ENCODE measurements at places on chromosomes 2 and 18. TPM values are rescaled to one million over a fixed set of nuclear protein-coding genes. Genes with fewer than 3 reads are reported as not detected.
A peak's percentile ranks its signal among the peaks of the same experiment; 100 is the strongest.

The CCDC150 gene
- total RNA-seq, result 30.6 TPM

- H3K36me3 ChIP-seq, result peaks cover 11% of the 10 kb centered on the region
- no peak for DNase-seq
- H3K4me3 ChIP-seq, result no peak overlapping the region
- no peak overlapping the region for H3K27ac ChIP-seq
These were observed 15.4 kb downstream of the METTL4 start for GRCh38 chr18:2555895-2556294.

DNA sequence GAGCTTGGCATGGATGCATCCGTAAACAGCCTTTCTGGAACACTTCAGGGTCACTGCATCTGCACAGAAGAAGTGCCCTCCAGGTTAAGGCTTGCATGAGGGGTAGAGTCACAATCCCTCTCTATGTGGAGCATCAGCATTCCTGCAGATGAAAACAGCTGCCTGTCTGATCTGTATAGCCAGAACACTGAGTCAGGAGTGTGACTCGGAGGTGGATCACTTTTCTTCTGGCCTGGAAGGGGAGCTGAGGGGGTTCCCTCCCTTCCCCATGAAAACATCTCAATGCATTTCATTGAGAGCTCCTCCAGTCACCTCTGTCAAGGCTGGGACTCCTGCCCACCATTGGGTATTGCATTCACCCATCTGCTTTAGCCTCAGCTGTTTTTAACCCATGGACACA lies 72.5 kb upstream of the SERPINE2 start:
- H3K27me3 ChIP-seq, result peaks cover 6% of the 10 kb centered on the region
- H3K36me3 ChIP-seq, result no peaks in the 10 kb centered on the region
- no peak for DNase-seq
- H3K27ac ChIP-seq, result no peak overlapping the region
- H3K4me1 ChIP-seq, result no peaks in the 10 kb centered on the region

The GAREM2 gene
- total RNA-seq, result 2.5 TPM

- H3K4me3 ChIP-seq, result no peak overlapping the region
- H3K36me3 ChIP-seq, result peaks cover 14% of the 10 kb centered on the region
- H3K27ac ChIP-seq, result peak overlapping the region; percentile 99
These were observed 68.1 kb upstream of the PELI1 start for GRCh38 chr2:64212346-64212745.

The L3MBTL4 gene
- not detected for total RNA-seq

GRCh38 chr18:23406271-23406787 lies 46.8 kb upstream of the RIOK3 start:
- no peaks in the 10 kb centered on the region for H3K27me3 ChIP-seq
- DNase-seq, result no peak
- no peaks in the 10 kb centered on the region for H3K4me1 ChIP-seq
- H3K4me3 ChIP-seq, result no peak overlapping the region

- DNase-seq, result no peak
- peaks cover 39% of the 10 kb centered on the region for H3K27me3 ChIP-seq
- H3K4me1 ChIP-seq, result peaks cover 15% of the 10 kb centered on the region
- H3K36me3 ChIP-seq, result peaks cover 1% of the 10 kb centered on the region
These were observed 439.8 kb upstream of the SLC14A2 start for GRCh38 chr18:45175511-45175910.

- no peaks in the 10 kb centered on the region for H3K36me3 ChIP-seq
- peaks cover 11% of the 10 kb centered on the region for H3K27me3 ChIP-seq
- H3K27ac ChIP-seq, result no peak overlapping the region
- no peak overlapping the region for H3K4me3 ChIP-seq
- H3K4me1 ChIP-seq, result no peaks in the 10 kb centered on the region
- DNase-seq, result no peak
These were observed 247.8 kb upstream of the SIX2 start for GRCh38 chr2:45256867-45257641.

The ZNF396 gene
- total RNA-seq, result 1.1 TPM

- no peak for DNase-seq
- no peaks in the 10 kb centered on the region for H3K27me3 ChIP-seq
- H3K27ac ChIP-seq, result no peak overlapping the region
- no peak overlapping the region for H3K4me3 ChIP-seq
These were observed 98.2 kb upstream of the SLC8A1 start for GRCh38 chr2:40550085-40550484.

DNA sequence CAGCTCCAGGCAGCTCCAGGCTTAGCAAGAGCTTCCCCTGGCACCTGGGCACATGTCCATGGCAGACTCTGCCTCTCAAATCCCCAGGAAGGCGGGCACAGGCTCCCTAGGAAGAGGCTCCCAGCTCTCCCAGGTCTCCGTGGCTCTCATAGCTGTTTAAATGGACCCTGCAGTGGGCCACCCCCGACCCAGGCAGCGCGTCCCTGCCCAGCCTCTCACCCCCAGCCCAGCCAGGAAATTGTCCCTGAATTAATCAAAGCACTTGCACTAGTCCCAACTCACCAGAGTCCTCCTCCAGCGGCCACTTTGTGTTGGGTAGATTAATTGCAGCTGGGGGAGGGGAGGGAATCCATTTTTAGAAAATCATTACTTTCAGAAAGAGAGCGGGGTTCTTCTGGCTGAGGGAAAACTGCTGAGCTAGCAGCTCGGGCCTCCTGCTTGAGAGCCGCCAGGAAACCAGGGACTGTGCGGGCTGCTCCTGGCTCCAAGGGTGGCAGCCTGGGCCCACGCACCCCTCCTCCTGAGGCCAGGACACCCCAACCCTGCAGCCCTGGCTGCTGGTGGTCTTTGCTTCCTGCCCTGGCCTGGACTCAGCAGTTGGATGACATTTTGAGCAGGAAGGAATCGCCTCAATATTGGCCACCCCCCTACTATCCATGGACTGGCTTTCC lies 36.0 kb downstream of the SMAD7 start:
- H3K36me3 ChIP-seq, result peaks cover 2% of the 10 kb centered on the region
- H3K27me3 ChIP-seq, result no peaks in the 10 kb centered on the region
- H3K4me3 ChIP-seq, result no peak overlapping the region
- H3K4me1 ChIP-seq, result peaks cover 25% of the 10 kb centered on the region

The REEP1 gene
- total RNA-seq, result 0.16 TPM

DNA sequence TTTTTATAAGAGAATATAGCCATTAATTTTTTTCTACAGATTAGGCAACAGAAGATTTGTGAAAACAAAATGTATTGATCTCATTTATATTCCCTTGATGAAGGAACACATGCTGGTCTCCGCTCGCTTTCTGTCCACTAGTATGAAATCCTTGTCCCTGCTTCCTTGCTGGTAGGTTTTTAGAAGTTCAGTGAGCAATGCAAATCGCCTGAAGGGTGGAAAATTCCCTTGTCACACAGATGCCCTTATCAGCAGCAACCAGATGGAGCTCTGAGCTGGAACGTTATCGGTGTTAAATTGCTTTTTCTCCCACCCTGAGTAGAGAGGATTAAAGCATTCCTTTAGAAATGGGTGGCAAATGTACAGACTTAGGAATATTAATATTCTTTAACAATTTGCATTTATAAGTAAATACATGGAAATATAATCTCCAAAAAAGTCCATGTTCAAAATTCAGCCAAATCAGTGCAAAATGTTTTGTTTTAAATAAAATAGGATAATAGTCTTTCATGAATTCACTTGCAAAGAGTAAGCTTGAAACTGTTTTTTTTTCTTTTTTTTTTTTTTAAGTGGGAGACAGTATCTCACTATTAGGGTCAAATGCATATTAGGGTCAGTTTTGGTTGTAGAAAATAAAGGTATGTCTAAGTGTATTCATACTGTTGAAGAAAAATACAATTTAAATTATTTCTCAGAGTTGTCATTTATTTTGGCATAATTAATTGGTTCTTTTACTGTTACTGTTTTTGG lies 164.0 kb upstream of the MYO3B start:
- no peaks in the 10 kb centered on the region for H3K27me3 ChIP-seq
- no peak overlapping the region for H3K27ac ChIP-seq
- DNase-seq, result no peak
- H3K4me1 ChIP-seq, result no peaks in the 10 kb centered on the region
- peaks cover 5% of the 10 kb centered on the region for H3K36me3 ChIP-seq

- peaks cover 2% of the 10 kb centered on the region for H3K36me3 ChIP-seq
- DNase-seq, result no peak
- H3K27me3 ChIP-seq, result peaks cover 5% of the 10 kb centered on the region
- no peak overlapping the region for H3K4me3 ChIP-seq
- H3K27ac ChIP-seq, result no peak overlapping the region
These were observed 102.2 kb downstream of the INSIG2 start for GRCh38 chr2:118190474-118190873.

DNA sequence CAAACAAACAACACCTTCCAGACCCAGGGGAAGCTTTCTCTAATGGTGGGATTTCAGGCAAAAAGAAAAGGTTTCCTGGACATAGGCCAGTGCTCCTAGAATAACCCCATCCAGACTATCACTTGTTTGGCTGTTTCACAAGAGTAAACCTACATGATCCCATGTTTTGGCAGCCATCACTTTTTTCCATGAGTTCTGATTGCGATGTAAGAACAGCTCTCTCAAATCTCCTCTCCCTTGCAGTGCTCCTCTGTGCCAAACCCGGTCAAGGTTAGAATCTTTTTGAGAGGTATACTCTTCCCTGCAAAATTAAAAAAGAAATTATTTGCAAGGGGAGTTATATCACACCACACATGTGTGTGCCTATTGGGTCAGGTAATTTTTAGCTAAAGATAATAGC lies 11.9 kb downstream of the GRP start:
- H3K27me3 ChIP-seq, result peaks cover 48% of the 10 kb centered on the region
- H3K4me1 ChIP-seq, result no peaks in the 10 kb centered on the region
- H3K36me3 ChIP-seq, result no peaks in the 10 kb centered on the region
- no peak overlapping the region for H3K27ac ChIP-seq
- no peak for DNase-seq

DNA sequence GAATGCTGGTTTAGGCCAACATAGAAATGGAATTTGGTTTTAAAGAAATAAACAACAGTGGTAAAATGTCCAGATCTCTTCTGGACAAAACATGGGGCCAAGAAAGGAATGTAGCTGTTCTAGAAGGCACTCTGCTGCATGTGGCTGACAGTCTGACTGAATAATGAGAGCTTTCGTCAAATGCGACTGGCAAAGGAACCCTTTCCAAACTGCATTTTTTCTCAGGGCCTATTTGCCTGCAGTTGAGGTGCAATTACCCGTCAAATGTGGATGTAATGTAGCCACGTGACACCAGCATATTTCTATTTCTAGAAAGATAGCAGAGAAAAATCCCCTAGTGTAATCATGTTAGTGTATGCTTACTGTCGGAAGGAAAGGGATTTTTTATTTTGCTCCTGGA lies 741.2 kb downstream of the NRXN1 start:
- H3K4me1 ChIP-seq, result no peaks in the 10 kb centered on the region
- H3K4me3 ChIP-seq, result no peak overlapping the region
- no peaks in the 10 kb centered on the region for H3K36me3 ChIP-seq
- no peak overlapping the region for H3K27ac ChIP-seq
- H3K27me3 ChIP-seq, result no peaks in the 10 kb centered on the region

The GAL3ST2 gene
- not detected for total RNA-seq

DNA sequence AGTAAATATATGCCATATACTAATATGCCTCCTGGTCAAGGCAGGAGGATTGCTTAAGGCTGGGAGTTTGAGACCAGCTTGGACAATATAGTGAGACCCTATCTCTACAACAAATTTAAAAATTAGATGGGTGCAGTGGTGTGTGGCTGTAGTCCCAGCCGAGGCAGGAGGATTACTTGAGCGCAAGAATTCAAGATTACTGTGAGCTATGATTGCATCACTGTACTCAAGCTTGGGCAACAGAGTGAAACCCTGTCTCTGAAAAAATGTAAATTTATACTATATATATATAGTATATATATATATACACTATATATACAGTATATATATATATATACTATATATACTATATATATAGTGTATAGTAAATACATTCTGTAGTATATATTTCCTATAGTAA lies 30.0 kb upstream of the NPC1 start:
- no peaks in the 10 kb centered on the region for H3K36me3 ChIP-seq
- no peak overlapping the region for H3K4me3 ChIP-seq
- DNase-seq, result no peak
- peaks cover 6% of the 10 kb centered on the region for H3K4me1 ChIP-seq
- H3K27ac ChIP-seq, result no peak overlapping the region
- peaks cover 42% of the 10 kb centered on the region for H3K27me3 ChIP-seq

- no peak overlapping the region for H3K4me3 ChIP-seq
- H3K27me3 ChIP-seq, result no peaks in the 10 kb centered on the region
- no peak overlapping the region for H3K27ac ChIP-seq
- no peak for DNase-seq
- no peaks in the 10 kb centered on the region for H3K4me1 ChIP-seq
These were observed 656.4 kb downstream of the MBD2 start for GRCh38 chr18:53567929-53568574.

GRCh38 chr2:9378433-9379390 lies 44.6 kb downstream of the ITGB1BP1 start:
- H3K36me3 ChIP-seq, result no peaks in the 10 kb centered on the region
- no peak overlapping the region for H3K27ac ChIP-seq
- H3K27me3 ChIP-seq, result peaks cover 11% of the 10 kb centered on the region
- no peak for DNase-seq
- H3K4me3 ChIP-seq, result no peak overlapping the region
- H3K4me1 ChIP-seq, result no peaks in the 10 kb centered on the region

The DIPK1C gene
- total RNA-seq, result not detected

The MRPL44 gene
- 34.9 TPM for total RNA-seq

GRCh38 chr18:58716060-58716756 lies 44.9 kb downstream of the MALT1 start:
- peaks cover 23% of the 10 kb centered on the region for H3K36me3 ChIP-seq
- peak overlapping the region; percentile 77 for H3K27ac ChIP-seq
- DNase-seq, result no peak
- H3K27me3 ChIP-seq, result no peaks in the 10 kb centered on the region

The AQP12A gene
- total RNA-seq, result not detected

The CIAO1 gene
- 67.0 TPM for total RNA-seq

The NT5DC4 gene
- total RNA-seq, result not detected

The TSPYL6 gene
- not detected for total RNA-seq

The LONRF2 gene
- total RNA-seq, result 0.21 TPM

The CDKL4 gene
- 1.1 TPM for total RNA-seq

DNA sequence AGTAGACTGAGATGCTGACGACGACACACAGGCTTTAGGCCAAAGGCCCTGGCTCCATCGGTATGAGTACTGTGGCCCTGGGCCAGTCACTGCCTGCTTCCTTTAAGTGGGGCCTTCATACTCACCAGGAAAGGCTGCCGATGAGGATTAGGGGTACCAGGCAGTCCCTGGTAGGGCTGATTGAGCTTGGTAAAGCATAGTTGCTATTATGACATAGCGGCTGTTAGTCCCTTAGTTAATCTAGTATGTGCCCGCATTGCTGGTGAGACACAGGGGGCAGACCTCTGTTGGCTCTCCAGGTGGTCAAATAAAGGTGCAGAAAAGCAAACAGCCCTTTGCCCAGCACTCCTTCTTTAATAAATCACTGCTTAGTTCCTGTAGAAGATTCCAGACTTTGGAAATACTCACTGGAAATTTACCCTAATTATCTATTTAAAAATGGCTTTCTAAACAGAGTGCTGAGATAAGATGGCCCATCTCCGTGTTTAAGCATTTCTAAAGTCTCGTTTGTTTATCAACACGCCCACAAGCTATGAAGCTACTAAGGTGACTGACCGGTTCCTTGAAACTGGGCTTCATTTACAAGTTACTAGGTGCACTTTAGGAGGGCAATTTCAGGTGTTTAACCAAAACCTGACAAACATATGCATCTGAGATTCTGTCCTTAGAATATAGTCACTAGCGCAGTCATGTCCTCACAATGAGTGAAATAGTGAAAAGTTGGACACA lies 8.7 kb upstream of the BIN1 start:
- H3K27me3 ChIP-seq, result peaks cover 18% of the 10 kb centered on the region
- no peak overlapping the region for H3K4me3 ChIP-seq
- H3K4me1 ChIP-seq, result no peaks in the 10 kb centered on the region
- no peaks in the 10 kb centered on the region for H3K36me3 ChIP-seq
- H3K27ac ChIP-seq, result no peak overlapping the region

The KLHL41 gene
- not detected for total RNA-seq
